ENCODE measurements at places on chromosomes 12 and 14.

GRCh38 chr12:100491104-100491503, 17.4 kb downstream of the NR1H4 start:
- no peak for DNase-seq

GRCh38 chr14:97726676-97727075, 929.5 kb downstream of the VRK1 start:
- DNase-seq = no peak

DNA sequence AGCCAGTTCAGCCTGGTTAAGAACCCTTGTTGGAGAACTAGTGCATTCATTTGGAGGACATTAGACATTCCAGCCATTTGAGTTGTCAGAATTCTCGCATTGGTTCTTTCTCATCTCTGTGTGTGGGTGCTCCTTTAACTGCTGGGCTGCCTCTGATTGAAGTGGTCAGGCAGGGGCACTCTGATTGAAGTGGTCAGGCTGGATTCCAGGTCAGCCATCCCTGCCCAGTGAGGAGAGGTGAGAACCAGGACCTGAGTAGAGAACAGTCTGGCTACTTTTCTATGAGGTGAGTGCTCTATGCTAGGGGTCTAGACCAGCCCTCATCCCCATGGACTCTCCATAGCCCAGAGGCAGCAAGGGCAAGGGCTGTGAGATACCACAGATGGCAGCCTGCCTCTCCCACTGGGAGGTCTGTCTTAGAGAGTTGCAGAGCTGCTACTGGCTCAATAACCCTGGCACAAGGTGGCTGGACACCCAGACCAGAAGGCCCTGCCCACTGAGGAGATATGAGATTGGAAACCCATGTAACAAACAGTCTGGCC, 691.6 kb downstream of the TMTC2 start:
- no peak for DNase-seq

- no peak for DNase-seq
Measured at GRCh38 chr14:62952226-62952625, 93.0 kb downstream of the KCNH5 start.

DNA sequence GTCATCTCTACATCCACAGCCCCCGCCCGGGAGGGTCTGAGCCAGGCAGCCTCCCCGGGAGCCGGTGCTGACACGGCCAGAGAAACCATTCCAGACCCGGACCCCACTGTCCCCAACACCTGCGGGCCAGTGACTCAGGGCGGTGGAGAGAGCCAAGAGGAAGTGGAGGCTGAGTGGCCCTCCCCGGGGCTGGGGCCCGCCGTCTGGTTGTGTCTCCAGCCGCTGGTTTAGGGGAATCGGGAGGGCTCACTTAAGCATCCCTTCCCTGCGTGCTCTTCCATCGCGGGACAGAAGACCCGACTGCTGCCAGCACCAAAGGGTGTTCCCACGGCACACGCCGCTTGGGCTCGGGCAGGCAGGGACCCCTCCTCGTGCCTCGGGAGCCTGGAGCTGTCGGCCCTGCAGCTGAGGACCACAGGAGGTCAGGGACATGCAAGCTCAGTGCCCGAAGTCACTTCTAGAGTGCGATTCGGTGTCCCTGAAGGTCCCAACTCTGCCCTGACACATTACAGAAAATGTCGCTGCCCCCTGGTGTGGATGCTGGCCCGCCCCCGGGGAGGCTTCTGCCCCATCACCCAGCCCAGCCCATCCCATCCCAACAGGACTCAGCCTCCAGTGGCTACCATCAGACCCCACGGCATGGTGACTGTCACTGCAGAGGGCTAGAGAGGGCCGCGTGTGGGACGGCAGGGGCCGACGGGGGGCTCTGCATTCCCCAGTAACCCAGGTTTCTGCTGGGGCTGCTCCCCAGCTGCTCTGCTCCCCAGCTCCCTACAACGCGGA, 50.8 kb downstream of the GALNT9 start:
- DNase-seq = peak; percentile 53

DNA sequence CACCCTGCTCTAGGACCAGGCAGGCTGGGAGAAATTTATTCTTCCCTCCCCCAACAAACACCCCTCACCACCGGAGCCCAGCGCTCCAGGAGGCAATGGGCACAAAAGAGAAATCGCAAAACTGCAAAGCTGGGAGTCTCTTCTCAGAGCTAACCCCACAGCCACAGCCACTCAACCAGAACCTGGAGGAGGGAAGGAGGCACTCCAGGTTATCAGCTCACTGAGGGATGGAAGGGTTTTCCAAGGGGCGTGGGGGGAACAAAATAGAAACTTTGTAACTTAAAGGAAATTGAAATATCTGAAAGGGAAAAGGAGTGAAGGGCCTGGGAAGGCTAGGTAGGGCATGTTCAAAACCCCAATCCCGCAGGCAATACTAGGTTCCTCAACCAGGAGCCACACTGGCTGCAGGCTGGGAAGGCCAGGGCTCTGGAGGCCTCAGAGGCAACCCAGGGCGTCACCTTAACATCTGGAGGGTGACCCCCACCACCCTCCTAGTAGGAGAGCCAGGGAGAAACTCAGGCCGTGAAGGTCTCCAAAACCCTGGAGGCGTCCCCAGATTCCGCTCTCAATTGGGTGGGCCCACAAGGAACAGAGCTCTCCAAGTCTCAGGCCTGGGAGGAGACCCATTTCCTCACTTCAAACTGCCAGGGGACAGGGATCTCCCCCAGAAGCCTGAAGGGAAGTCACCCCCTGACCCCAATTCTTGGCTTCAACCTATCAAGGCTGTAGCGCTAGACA, 3.2 kb downstream of the KDM2B start:
- peak; percentile 70 for DNase-seq

- no peak for DNase-seq
Measured at GRCh38 chr12:107064243-107064642, 29.1 kb downstream of the CRY1 start.

GRCh38 chr14:87630846-87631245, 362.1 kb downstream of the GALC start:
- DNase-seq = no peak

DNA sequence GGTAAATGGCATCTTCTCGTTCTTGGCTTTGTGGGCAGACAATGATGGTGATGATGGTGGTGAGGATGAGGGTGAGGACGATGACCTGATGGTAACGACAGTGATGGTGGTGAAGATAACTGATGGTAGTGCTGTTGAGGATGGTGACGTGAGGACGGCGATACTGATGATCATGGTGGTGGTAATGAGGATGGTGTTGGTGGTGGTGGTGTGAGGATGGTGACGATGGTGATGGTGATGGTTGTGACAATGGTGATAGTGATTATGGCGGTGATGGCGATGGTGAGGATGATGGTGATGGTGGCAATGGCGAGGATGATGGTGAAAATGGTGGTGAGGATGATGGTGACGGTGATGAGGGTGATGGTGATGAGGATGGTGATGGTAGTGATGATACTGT, 54.5 kb downstream of the FBRSL1 start:
- no peak for DNase-seq

DNA sequence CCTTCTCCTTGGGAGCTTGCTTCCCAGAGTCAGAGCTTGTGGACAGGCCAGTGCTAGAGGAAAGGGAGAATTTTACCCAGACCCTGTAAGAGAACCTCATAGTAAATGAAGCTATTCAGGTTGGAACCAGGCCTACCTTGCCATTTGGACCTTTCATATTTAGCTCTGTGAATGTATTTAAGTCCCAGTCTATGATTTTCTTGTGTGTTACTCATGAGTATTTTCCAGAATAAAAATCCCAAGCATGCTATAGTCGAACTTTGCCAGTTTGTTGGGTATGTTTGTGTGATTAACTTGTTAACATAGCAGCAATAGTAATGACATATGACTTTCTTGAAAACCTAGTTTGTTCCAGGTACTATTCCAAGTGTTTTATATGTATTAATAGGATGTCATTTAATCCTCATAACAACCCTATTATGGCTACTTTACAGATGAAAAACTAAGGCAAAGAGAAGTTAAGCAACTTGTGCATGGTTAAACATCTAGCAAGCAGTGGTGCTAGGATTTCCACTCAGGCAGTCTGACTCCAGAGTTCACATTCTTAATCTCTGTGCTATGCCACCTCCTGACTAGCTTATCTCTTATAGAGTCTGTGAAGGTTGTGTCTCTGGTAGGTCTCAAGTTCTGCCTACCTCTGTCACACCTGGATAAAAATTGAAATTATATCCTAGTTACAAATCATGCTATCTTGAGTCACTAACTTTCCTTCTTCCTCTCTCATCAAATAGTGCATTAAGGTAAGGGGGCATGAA, 47.9 kb upstream of the GARIN2 start:
- DNase-seq = no peak

DNA sequence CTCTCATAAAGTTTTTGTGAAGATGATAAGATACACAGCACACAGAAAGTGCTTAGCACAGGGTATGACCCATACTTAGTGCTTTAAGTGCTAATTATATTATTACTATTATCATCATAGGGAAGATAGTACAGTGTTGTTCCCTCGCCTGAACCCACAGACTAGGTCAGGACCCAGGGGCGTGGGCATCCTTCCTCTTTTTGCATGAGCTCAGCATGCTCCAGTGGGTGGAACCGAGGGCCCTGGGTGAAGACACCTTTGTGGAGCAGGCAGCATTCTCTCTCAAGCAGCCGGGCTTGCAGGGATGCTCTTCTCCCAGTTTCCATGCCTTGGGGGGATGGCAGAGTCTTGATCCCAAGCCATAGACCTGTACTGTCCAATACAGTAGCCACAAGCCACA, 34.8 kb downstream of the CRACR2A start:
- no peak for DNase-seq

GRCh38 chr12:111428081-111428727, 22.5 kb downstream of the SH2B3 start:
- no peak for DNase-seq

GRCh38 chr12:10614056-10614370, 604 bp upstream of the MAGOHB start:
- no peak for DNase-seq

GRCh38 chr12:1790444-1790843, 29.9 kb upstream of the LRTM2 start:
- no peak for DNase-seq

- DNase-seq = no peak
Measured at GRCh38 chr14:60346706-60347105, 97.7 kb downstream of the PPM1A start.

- DNase-seq = no peak
Measured at GRCh38 chr12:15274561-15274967, 47.7 kb upstream of the PTPRO start.

DNA sequence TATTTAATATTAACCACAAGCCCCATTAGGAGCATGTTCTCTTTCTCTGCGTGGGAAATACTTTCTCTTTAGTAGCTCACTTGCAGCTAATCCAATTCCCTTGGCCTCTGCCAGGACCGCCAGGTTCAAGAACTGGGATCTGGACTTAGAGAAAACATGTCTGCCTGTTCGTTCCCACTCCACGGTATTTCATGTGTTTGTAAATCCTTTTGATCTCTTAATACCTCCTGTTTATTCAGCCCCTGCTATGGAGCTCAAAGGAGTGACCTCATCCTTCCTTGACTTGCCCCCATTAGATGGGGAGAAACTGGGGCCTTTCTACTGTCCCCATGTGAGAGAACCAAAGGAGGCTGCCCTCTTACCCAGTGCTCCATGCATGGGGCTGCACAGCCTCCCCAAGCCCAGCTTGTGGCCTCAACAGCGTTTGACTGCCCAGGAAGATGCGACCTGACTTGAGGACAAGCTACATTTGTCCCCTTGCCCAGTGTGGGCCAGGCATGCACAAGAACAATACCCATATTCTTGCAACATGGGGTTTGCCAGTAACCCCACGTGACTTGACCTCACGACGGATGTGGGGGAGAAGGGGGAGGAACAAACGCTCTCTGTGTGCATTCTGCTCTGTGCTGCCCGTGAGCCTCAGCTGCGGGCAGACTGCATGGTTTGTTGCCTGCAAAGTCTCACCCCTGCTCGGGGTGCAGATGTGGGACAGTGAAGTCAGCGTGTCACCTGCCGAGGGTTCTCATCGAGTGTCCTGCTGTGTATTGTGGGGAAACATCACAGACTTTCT, 30.3 kb downstream of the CD9 start:
- DNase-seq = no peak

DNA sequence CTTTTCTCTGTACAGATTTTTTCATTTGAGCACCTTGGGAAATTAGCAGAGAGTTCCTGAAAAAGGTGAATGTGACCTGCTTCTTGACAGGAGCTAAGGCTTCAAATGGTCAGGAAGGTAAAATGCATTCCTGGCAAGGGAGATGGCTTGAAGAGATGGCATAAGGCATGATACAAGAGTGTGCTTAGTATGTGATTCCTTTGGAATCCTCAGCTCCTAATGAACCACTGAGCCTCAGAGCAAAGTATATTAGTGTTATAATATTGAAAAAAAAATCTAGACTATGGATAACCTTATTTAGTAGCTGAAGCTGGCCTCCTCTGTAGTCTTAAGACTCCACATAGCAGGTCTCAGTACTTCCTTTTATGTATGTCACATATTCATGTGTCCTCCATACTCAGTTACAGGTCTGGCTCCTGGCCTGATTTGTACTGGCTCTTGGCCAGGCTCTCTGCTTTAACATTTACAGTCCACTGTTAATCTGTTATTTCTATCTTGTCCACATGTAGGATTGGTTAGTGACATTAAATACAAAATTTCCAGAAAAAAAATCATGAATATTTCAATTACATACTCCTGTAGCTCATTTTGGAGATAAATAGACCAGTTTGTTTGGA, 17.9 kb downstream of the TOGARAM1 start:
- DNase-seq = no peak

DNA sequence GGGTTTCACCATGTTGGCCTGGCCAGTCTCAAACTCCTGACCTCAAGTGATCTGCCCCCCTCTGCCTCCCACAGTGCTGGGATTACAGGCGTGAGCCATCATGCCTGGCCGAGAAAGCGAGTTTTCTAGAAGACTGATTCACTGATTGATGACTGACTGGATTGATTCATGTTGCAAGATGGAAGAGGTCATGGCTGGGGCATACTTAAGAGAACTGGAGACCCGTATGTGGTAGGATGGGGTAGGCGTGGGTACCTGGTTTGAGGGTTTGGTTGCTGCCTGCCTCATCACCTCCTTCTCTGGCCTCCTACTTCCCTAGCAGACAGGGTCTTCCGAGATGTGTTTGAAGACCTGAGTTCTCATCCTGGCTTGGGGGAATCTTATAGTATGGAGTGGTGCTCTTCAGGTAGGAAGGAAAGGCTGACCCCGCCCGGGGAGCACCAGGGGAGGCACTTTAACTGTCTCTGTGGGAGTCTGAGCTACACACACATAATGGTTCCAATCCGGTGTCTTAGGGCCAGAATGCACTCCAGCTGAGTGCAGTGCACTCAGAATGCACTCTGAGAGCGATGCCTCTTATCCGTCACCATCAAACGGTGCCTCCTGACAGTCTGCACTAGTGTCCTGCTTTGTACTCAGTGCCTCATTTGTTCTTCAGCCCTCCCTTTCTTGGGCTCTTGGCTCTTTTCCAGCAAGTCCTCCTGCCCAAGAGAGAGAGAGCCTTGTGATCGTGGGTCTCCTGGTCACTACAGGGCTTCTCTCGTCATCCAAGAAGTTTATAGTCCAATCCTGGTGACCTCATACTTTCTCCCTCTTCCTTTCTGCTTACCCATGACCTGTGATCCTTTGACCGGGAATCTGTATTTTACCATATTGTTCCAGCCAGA, 19.7 kb downstream of the PLEKHG3 start:
- DNase-seq = no peak
